RWPE2 (cell line): ENCODE measurements at places on chromosomes 6 and 20.

GRCh38 chr6:44697327-44697726, 309.8 kb downstream of the CDC5L start:
- H3K27ac ChIP-seq = no peak overlapping the region
- H3K36me3 ChIP-seq = no peaks in the 10 kb centered on the region
- H3K27me3 ChIP-seq = no peaks in the 10 kb centered on the region
- no peak overlapping the region for H3K4me3 ChIP-seq
- DNase-seq = no peak
- no peaks in the 10 kb centered on the region for H3K4me1 ChIP-seq

DNA sequence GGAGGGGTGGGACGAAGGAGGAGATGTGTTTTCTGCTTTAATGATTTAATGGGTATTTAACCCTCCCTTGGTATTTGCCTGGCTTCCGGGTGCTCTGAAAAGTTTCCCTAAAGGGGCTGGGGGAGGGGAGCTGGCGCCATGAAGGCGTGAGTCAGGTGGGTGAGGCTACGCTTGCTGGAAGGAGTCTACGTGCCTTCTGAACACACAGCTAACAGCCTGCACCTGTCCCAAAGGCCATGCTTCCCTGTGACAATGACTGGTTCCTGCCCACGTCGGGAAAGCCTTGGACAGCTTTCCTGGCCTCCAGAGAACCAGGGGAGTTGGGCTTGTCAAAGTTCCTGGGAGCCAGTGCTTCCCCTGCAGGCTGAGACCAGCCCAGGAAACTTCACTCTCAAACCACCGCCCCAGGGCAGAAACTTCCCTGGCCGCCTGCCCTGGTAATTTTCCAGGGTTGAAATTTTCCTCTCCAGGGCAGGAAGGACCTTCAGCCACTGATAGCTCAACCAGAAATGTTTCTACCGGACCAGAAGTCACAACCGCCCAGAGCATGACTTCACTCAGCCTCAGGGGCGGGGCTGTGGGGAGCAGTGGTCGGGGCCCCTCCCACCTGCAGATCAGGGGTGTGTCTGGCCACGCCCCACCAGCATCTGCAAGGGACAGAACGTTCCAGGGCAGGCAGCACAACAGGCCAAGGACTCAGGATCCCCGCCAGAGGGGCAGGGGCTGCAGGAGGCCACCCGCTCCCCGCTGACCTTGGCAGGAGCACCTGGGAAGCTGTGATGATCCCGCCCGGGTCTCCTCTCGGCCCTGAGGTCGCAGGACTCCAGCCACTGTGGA, 18.6 kb upstream of the SLCO4A1 start:
- H3K4me1 ChIP-seq = peaks cover 24% of the 10 kb centered on the region
- H3K4me3 ChIP-seq = no peak overlapping the region
- peak; percentile 100 for DNase-seq
- no peaks in the 10 kb centered on the region for H3K36me3 ChIP-seq

DNA sequence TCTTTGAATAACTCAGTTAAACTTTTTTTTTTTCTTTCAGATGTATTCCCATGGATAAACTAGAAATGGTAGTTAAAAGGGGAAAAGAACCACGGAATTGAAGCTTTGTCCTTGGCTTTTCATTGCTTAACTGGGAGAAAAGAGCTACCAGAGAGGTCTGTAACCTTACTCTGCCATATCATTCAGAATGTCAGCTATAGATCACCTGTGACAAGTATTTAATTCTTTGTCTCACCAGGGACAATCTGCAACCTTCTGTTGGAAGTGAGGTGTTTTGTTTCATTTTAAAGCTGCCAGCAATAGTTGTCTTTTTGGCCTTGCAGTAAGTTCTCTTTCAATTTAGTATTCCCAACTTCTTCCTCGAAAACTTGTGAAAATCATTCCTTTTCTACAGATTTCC, 618.4 kb downstream of the FRK start:
- DNase-seq = no peak
- no peaks in the 10 kb centered on the region for H3K36me3 ChIP-seq
- peaks cover 11% of the 10 kb centered on the region for H3K27me3 ChIP-seq

GRCh38 chr6:73968221-73968757, 272.3 kb downstream of the CD109 start:
- H3K4me1 ChIP-seq = peaks cover 5% of the 10 kb centered on the region
- no peak for DNase-seq
- no peak overlapping the region for H3K27ac ChIP-seq
- no peak overlapping the region for H3K4me3 ChIP-seq
- H3K36me3 ChIP-seq = no peaks in the 10 kb centered on the region
- H3K27me3 ChIP-seq = no peaks in the 10 kb centered on the region

DNA sequence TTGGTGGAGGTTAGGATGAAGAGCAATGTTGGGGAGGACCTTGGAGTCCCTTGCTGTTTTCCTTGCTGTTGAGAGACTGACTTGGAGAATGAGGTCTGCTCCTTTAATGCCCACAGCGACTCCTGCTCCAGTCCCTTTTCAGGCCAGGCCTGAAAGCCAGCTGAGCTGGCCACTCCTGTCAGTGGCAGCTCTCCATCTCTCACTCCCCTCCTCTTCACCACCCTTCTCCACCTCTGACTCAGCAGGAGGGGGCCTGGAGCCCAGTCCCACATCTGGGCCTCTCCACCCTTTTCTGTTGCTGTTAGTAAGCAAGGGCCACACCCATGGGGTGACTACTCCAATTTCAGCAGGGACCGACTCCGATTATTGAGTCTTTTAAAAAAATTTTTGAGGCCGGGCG, 2.2 kb downstream of the SNX21 start:
- peaks cover 6% of the 10 kb centered on the region; the same call in 1 of the 2 replicates for H3K36me3 ChIP-seq
- H3K27ac ChIP-seq = peak overlapping the region; percentile 0
- no peak for DNase-seq
- H3K4me3 ChIP-seq = no peak overlapping the region

DNA sequence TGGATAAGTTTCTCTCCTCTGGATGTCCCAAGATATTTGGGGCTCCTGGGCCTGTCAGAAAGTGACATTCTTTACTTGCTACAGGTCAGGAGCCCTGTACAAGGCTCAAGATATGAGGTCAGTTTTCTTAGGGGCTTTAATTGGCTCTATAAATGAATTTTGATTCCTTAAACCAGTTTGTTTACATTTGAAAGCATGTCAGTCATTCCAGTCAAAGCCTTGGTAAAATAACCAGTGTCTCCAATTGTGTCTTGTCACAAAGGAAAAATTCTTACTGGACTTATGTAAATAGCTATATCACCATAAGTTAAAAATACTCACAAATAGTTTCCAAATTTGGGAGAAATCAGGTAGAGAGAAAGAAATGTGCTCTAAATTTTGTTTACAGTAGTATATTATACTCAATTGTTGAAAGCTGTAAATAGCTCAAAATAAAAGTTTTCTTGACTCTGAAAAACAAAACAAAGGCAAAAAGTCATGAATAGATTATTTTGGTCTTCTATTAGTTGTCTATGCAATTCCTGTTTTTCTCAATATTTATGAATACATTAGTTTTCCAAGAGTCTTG, 22.9 kb downstream of the RNF182 start:
- no peak for DNase-seq
- no peaks in the 10 kb centered on the region for H3K4me1 ChIP-seq
- H3K27me3 ChIP-seq = no peaks in the 10 kb centered on the region
- no peak overlapping the region for H3K27ac ChIP-seq
- no peaks in the 10 kb centered on the region for H3K36me3 ChIP-seq

DNA sequence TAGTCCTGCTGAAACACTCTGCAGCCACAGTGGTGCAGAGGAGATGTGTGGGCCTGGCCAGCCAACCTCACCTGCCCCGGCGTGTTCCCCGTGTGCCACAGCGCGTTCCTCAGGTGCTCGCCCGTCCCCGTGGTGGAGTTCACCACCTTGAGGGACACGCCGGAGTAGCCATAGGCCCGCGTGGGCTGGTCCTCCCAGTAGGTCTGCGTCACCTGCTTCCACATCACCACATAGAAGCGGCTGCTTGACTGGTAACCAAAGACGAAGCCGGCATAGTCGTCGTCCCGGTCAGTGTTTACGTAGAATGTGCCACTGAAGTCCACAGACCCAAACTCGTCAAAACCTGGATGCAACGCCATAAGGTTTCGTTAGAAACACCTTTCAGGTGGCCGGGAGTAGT, 31.5 kb downstream of the THBS2 start:
- H3K4me3 ChIP-seq = no peak overlapping the region
- no peaks in the 10 kb centered on the region for H3K27me3 ChIP-seq
- no peaks in the 10 kb centered on the region for H3K36me3 ChIP-seq
- H3K4me1 ChIP-seq = peaks cover 6% of the 10 kb centered on the region
- no peak for DNase-seq

GRCh38 chr6:119865466-119866350, 516.1 kb upstream of the MAN1A1 start:
- no peaks in the 10 kb centered on the region for H3K27me3 ChIP-seq
- H3K4me3 ChIP-seq = no peak overlapping the region
- peaks cover 13% of the 10 kb centered on the region for H3K4me1 ChIP-seq
- DNase-seq = no peak
- no peaks in the 10 kb centered on the region for H3K36me3 ChIP-seq

- H3K27ac ChIP-seq = no peak overlapping the region
- no peak overlapping the region for H3K4me3 ChIP-seq
- no peaks in the 10 kb centered on the region for H3K27me3 ChIP-seq
- no peaks in the 10 kb centered on the region for H3K4me1 ChIP-seq
Measured at GRCh38 chr6:7811441-7811840, 85.5 kb downstream of the BMP6 start.

DNA sequence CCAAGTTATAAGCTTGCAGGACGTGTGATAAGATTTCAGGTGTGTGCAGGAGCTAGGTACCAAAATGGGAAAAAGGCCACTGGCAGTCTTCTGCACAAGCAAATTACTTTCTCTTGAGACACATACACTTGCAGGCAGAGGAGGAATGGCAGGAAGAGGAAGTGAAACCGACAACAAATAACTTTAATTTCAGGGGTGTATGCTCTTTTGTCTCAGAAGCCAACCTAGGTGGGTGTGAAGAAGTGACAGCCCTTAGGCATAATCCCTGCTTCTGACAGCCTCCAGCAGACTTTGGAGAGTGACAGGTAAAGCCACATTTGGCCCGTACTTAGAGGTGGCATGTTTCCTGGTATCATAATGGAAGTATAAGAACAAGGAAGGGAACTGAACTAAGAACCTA, 118.8 kb upstream of the TRAF3IP2 start:
- no peaks in the 10 kb centered on the region for H3K27me3 ChIP-seq
- H3K4me1 ChIP-seq = no peaks in the 10 kb centered on the region
- H3K27ac ChIP-seq = no peak overlapping the region
- no peaks in the 10 kb centered on the region for H3K36me3 ChIP-seq

GRCh38 chr6:77011929-77012545, 451.3 kb downstream of the HTR1B start:
- H3K27ac ChIP-seq = no peak overlapping the region
- no peaks in the 10 kb centered on the region for H3K36me3 ChIP-seq
- H3K27me3 ChIP-seq = no peaks in the 10 kb centered on the region

DNA sequence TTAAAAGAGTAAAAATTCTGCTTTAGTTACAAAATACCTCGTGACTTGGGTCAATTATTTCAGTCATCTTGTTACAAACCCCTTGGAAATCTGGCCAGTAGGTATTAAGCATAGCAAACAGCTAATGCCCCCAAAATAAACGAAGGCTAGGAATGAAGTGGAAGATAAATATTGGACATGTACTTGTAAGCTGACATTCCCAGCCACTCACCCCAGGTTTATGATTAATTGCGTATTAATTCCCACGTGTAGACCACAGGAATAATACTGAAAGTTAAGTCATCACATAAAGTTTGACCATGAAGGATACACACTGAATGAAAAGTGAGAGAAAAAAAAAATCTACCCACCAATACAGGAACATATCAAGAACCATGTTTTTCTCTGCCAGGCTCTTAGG, 936.5 kb upstream of the ADGRB3 start:
- H3K4me1 ChIP-seq = no peaks in the 10 kb centered on the region
- H3K27ac ChIP-seq = no peak overlapping the region

DNA sequence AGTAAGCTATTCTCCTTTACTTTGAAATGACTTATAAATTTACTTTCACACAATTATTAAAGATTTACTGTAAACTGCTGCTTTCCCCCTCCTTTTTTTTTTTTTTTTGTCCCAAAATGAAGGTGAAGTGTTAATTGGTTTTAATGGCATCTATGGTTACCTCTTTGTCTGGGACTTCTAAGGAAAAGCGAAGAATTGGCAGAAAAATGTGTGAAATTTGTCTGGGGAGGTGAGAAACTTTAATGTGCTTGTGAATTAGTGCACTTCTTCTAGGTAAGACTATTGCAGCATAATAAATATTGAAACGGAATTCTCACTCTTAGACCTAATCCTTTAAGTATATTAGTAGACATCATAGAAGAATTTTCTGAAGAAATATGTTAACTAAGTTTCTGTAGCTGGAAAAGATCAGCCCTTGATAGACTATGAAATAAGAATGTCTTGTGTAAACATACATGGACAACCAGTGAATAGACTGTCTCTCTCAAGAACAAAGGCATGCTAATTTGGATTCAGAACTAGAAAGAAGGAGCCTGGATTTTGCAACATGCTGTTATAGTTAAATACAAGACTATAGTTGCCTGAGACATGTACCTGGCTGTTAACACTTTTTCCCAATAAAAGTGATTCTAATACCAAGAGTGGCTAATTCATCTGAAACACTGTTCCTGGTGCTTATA, 23.9 kb downstream of the FLRT3 start:
- H3K4me1 ChIP-seq = no peaks in the 10 kb centered on the region
- H3K4me3 ChIP-seq = no peak overlapping the region
- no peaks in the 10 kb centered on the region for H3K36me3 ChIP-seq
- no peak overlapping the region for H3K27ac ChIP-seq
- no peaks in the 10 kb centered on the region for H3K27me3 ChIP-seq

DNA sequence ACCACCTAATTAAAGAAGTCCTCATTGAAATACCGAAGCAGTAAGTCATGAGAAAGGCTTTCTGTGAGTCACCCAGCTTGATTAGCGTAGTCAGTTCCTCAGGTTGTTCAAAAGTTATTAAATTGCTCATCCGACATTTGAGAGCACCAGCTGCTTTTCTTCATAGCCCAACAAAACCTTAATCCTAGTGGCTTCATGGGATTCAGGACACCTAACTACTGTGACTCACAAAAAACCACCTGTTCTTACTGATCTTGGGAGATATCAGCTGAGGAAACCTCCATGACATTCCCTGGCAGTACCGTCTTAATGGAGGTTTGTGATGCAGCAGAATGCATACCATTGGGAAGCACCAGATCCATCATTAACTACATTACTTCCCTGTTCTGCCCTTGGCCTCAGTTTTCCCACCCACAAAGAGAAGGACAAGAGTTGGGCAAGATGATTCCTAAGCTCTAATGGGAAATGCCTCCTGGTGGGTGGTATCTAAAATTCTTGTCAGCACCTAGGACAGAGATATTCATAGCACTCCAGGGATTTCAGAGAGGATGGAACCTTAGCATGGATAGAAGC, 103.8 kb downstream of the KHDC1L start:
- no peaks in the 10 kb centered on the region for H3K27me3 ChIP-seq
- H3K4me3 ChIP-seq = no peak overlapping the region
- H3K4me1 ChIP-seq = no peaks in the 10 kb centered on the region
- no peak for DNase-seq
